ENCODE measurements at places on chromosomes 5 and 9.

DNA sequence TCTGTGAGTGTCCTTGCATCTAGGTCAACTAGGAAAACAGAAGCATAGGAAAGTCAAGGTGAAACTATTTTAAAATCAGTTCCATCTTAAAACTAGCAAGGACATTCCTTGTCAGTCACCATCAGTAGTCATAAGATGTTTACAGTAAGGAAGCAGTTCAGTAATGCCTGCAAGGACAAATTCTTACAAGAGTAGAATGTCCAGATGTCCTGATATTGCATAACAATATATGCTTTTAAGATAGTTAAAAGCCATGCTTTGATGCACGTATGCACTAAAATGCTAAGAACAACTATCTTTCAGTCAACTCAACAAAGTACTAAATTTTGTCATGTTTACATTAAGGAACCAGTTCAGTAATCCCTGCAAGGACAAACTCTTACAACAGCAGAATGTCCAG lies 11.3 kb upstream of the SVEP1 start:
- DNase-seq: peak; percentile 31

DNA sequence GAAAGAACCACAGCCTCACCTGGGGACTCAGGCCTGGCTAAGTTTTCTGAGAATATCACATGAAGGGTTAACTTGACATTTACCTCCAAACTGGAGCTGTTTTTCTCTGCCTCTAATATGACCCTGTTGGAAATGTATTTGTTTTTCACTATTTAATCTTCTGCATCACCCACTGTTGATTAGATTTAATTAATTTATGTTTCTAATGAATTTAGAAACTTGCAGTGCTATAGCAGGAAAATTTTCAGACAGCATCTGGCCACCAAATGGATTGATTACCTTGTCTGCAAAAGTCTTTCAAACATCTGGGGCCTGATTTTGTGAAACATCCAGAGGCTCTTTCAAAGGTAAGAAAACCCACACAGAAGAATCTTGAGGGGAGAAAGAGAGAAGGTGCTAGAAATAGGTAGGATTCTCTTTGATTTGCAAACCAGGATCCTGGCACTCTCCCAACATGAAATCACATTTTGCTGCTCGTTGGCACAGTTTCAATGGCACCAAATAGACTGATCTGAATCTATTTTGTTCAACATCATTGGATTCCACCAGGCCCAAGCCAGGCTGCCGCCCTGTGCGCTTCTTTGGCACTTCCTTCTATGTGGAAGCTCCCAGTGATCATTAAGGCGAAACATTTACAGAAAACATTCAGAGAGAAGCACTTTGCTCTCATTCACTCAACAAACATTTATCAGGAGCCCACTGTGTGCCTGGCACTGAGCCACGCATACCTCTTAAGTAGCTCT lies 157.3 kb downstream of the PPP2R2B start:
- DNase-seq: no peak

DNA sequence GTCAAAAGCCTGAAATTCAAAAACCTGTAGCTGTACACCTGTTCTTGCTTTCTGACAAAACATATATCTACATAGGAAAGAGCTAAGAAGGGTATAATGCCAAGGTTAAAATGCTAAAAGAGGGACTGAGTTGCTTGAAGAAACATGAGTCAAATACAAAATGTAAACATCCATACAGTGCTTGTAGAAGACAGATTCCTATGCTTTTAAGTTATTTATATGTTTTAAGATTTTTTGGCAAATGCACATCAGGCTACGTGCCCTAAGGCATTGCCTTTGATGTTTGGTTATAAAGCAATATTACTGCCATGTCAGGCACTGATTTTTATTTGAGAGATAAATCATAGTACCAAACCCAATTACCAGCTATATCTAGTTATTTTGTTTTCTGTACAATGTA lies 269.0 kb downstream of the EDIL3 start:
- DNase-seq: no peak

- no peak for DNase-seq
Measured at GRCh38 chr5:56389261-56389660, 156.1 kb upstream of the ANKRD55 start.

GRCh38 chr5:109412981-109413402 lies 3.2 kb upstream of the PJA2 start:
- no peak for DNase-seq

GRCh38 chr5:75325242-75325641 lies 11.8 kb upstream of the HMGCR start:
- DNase-seq: no peak

DNA sequence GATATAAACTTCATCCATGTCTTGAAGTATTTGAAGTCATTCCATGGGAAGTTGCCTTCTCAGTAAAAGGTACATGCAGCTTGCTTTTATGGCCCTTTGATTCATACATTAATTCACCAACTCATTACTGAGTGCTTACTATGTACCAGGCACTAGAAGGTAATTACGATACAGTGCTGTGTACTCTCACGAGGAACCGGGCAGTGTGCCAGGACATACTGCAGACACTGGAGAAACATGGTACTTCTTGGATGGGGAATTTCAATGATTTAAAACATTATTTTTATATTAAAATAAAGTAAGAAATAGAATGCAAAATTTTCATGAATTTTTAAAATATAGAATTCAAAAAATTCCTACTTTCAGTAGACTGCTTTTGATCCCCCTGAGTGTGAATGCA lies 71.4 kb upstream of the WDR41 start:
- DNase-seq: no peak

DNA sequence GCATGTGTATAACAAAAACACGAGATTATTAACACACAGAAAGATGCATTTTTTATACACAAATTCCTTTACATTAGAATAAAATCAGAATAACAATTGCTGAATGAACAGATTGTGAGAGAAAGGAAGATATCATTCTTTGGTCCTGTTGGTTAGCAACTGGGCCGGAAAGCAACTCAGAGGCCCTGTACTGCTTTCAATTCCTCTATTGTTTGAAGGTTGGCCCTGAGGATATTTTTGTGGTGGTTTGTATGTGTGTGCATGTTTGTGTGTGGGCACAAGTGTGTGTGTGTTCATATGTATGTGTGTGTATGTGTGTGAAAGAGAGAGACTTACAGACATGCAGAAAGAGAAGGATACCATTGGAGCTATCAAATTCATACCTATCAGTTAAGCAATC lies 356.8 kb upstream of the DMAC1 start:
- no peak for DNase-seq

GRCh38 chr9:37512437-37512836 lies 26.7 kb downstream of the POLR1E start:
- DNase-seq: no peak

GRCh38 chr5:35815089-35815936 lies 41.4 kb upstream of the IL7R start:
- no peak for DNase-seq

GRCh38 chr9:86968258-86968920 lies 21.1 kb upstream of the GAS1 start:
- no peak for DNase-seq

DNA sequence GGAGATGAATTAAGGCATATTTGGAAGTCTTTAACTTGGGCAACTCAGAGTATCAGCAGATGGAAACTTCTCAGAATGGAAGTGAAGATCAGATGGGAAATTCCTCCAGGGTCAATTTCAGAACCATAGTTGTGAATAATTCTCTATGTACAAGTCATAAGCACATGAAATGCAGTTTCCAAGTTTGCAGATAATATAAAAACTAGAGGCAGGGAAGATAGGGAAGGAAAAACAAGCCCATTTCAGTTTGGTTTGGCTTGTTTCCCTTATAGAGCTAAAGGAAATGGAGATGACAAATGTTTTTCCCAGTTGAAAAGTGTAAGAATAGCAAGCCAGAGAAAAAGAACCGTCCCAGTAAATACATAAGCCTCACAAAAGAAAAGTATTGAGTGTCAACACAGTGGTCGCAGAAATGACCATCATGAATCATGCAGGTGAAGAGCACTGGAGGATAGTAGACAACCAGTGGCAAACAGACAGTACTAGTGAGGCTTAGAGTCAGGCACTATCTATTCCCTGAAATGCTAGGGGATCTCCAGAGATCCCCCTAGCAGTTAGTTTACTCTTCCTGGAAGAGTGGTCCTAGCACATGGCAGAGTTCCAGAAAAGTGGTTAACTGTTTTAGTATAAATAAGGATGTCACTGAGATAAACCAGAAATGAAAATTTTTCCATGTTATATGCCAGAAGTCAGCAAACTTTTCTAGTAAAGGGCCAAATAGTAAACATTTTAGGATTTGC lies 245.9 kb downstream of the SAXO1 start:
- DNase-seq: peak; percentile 26

DNA sequence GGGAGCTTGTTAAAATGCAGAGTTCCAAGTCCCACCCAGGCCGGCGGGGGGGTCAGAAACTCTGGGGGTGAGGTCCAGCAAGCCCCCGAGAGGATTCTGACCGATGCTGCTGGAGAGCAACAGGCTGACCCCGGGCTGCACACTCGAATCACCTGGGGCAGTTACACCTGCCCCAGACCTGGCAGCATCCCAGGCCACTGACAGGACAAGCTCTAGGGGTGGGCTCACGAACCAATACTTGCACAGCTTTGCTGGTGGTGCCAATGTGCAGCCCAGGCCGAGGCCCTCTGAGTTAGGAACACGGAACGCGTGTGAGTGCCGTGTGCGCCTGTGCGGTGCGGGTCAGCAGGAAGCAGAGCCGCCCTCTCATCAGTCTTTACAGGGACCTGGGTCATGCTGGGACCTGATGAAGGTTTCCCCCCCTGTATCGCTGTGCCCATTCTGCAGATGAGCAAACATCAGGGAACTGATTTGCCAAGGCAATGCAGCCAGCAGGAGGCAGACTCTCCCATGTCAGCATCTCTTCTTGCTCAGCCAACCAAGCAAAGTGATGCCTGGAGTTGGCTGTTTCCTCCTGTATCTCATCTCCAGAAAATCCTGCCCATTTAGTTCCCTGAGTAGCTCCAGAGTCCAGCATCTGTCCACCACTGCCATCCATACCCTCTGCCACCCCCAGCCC lies 16.3 kb downstream of the FAM163B start:
- DNase-seq: no peak

DNA sequence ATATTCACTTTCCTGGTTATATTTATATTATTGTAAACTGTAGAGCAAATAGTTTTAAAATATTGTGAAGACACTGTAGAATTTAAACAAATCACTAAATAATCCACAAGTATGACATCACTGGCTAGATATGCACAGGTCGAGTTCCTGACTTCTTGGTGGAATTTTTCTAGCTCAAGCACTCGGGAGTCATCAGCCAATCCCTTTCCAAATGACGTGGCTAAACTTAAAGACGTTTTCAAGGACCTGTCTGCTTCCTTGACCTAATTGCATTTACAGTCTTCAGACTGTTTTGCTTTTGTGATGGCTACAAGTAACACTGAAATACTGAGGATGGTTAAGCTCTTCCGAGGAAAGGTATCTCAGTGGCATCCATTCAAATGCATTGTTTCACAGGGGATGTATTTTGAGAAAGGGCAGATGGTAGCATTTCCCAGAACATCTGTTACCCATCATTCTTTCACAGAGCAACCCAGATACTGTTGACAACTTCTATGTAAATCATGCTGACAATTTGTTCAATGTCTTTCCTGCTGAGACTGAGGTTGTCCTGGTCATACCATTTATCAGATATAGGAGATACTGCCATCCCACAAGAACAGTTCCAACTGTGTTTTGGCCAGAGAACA lies 262.8 kb downstream of the CDH10 start:
- DNase-seq: no peak

GRCh38 chr5:64298586-64298985 lies 132.9 kb downstream of the RNF180 start:
- DNase-seq: no peak

DNA sequence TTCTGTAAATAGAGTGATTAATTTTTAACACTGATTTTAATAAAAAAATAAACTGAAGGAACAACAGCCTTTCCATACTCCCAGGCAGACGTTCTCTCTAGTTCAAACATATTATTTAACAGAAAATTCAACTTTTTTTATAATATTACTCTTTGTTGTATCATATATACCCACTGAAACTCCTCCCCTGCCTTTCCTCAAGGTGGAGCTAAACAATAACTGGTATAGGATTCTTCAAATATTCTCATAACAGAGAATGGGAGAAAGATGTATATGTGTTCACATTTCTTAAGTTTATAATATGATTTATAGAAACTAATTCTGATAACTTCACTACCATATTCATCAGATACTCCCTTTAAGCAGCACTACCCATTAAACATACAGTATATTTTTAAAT lies 83.4 kb downstream of the CYLC2 start:
- DNase-seq: no peak

DNA sequence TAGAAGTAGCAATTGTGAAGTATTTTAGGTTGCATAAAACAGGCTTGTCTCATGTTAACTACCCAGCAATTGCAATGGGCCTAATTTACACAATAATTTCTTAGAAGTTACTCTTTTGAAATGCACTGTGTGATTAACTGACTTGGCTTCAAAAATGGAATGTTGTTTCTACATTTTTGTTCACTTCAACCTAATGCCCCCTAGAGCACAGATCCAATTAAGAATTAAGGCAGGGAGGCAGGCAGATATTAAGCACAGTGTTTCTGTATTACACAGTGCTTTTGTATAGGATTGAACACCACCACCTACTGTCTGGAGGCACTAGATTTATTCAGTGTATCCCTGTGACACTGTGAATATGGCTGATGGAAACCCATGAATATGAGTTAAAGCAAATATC lies 302.1 kb downstream of the FBXL17 start:
- peak; percentile 10 for DNase-seq

GRCh38 chr5:97162045-97162444 lies 19.6 kb upstream of the LIX1 start:
- peak; percentile 83 for DNase-seq

GRCh38 chr5:169637085-169637548 lies at the start of gene DOCK2:
Gene DOCK2 (plus strand): TSS chr5:169637275. CDS start chr5:169637327, 52 bp downstream.
- no peak for DNase-seq

DNA sequence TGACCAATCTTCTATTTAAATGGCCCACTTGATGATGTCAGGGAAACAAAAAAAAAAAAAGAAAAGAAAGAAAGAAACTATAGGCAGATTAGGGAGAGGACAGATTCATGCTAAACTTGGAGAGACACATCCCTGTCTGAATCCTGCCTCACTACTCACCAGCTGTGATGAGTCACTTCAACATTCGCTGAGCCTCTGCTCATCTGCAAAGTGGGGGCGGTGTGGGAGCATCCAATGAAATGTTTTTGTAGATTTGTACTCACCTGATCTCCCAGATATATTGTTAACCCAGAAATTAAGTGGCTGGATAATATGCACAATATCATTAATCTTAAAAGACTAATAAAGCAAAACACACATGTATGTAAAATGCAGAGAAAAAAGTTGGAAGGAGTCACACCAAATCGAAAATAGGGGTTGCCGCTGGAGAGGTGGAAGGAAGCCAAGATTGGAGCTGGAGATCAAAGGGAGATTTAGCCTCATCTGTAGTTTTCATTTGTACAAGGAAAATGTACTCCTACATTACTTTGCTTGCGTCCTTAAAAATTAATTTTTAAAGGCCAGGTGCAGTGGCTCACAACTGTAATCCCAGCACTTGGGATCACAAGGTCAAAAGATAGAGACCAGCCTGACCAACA lies 17.0 kb upstream of the ERGIC1 start:
- DNase-seq: peak; percentile 89

- DNase-seq: peak; percentile 85
Measured at GRCh38 chr5:78009937-78010527, 233.9 kb upstream of the TBCA start.

GRCh38 chr9:105319202-105319813 lies 74.9 kb downstream of the SLC44A1 start:
- no peak for DNase-seq

GRCh38 chr5:54845567-54845941 lies 139.8 kb downstream of the ESM1 start:
- DNase-seq: peak; percentile 59

- DNase-seq: no peak
Measured at GRCh38 chr9:131700765-131701435, 39.0 kb downstream of the RAPGEF1 start.

- DNase-seq: no peak
Measured at GRCh38 chr9:116685166-116685565, 1.9 kb upstream of the TRIM32 start.

- DNase-seq: no peak
Measured at GRCh38 chr5:94360382-94361130, 257.8 kb downstream of the KIAA0825 start.
